ENCODE measurements at places on chromosomes 7 and 10.

DNA sequence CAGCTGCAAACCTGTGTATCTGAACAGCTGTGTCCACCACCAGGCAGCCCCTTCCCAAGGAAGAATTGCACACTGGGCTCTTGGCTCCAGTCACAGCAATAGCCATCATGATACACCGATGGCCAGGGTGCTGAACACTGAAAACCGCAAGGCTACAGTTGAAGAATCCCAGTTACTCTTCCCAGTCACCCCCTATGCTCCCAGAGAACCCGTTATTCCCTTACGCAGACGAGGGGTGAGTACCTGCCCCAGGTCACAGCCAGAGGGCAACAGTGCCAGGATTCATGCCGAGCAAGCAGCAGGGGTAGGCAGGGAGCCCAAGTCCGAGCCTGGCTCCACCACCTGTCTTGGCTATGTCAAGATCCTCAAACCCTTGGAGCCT lies 57.8 kb downstream of the RASGEF1A start:
- no peak for DNase-seq

DNA sequence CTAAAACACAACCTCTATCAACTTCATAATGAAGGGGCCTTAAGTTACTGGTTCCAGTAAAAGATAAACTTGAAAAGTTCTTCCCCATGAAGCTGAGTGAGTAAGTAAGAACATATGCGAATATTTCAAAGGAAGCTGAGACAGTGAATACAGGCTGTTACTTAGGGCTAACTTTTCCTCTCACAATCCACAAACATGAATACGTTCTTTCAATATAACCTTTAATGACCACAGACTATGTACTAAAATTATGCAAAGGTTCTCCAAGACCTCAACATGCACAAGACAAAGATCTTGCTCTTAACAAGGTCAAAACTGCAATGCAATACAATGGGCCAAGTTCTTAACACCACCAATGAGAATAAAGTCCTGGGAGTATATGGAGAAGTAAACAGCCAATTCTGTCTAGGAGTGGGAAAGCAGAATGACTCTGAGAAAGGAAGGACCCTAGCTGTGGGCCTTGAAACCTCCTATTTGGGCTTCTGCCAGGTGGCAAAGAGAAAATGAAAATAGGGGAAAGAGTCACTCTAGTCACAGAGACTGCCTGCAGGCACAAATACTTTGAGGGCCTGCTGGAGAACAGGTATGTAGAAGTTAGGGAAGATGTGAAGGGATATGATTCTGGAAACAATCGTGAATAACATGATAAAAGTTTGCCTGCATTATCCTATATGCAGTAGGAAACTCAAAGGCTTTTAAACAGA lies 43.7 kb downstream of the OSBPL3 start:
- DNase-seq, result no peak

- no peak for DNase-seq
These were observed 32.3 kb downstream of the CDK1 start for GRCh38 chr10:60810437-60811182.

- no peak for DNase-seq
These were observed 94.6 kb upstream of the FAM180A start for GRCh38 chr7:135843214-135843613.

DNA sequence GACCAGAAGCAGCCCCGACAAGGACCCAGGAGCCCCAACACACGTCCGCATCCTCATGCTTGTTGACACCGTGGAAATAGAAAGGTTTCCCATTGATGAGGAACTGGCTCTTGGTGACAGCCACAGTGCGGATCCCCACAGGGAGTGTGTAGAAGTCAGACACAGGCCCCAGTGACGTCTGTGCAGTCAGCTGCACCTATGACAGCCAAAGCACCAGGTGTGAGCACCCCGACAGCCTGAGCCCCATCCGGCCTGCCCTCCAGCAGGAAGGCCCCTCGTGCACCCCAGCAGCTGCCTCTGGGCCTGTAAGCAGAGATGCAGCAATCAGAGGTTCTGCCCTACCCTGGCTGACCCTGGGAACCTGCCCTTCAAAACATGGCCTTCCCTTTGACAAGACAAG lies 7.1 kb downstream of the GUSB start:
- no peak for DNase-seq

GRCh38 chr10:2631557-2632205 lies 435.7 kb upstream of the PFKP start:
- no peak for DNase-seq
